ENCODE measurements at places on chromosomes 2 and 18.

DNA sequence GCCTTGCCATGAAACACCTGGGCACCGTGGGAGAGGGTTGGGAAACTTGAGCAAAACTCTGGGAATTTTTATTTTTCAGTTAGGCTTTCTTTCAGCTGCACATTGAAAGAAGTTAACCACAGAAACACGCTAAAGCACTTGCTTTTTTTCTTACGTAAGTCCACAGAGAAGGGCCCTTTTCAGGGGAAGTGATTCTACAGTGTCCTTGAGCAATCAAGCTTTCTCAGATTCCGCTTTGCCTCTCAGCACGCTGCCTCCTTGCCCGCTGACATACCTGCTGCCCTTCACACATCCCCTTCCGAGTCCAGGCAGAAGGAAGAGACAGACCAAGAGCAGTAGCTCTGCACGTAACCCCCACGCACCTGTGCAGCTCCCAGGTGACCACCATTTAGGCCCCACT is 135.5 kb upstream of the MYT1L start:
- DNase-seq = no peak

GRCh38 chr2:226877491-226877890 is 41.6 kb downstream of the RHBDD1 start:
- DNase-seq = no peak

DNA sequence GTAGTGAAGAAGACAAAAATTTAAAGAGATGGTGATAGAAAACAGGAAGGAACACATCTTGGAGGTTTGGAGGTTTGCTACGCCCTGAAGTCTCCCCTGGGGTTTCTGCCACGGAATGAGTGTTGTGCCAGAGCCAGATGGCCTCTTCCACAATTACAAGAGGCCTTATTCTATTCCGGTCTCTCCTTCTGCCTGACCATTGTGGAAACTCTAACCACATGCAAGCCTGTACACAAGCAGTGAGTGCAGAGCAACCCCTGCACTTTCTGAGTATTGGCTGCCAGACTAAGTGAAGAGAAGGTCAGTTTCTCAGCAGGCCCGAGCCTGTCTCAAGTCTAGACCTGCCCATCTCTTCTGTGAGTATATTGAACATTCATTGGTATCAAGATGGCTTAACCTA is 22.7 kb upstream of the MYO1B start:
- DNase-seq = no peak

- no peak for DNase-seq
Observed at GRCh38 chr2:181163139-181163538, 182.7 kb downstream of the UBE2E3 start.

- no peak for DNase-seq
Observed at GRCh38 chr2:10048501-10049171, 5.3 kb downstream of the KLF11 start.

DNA sequence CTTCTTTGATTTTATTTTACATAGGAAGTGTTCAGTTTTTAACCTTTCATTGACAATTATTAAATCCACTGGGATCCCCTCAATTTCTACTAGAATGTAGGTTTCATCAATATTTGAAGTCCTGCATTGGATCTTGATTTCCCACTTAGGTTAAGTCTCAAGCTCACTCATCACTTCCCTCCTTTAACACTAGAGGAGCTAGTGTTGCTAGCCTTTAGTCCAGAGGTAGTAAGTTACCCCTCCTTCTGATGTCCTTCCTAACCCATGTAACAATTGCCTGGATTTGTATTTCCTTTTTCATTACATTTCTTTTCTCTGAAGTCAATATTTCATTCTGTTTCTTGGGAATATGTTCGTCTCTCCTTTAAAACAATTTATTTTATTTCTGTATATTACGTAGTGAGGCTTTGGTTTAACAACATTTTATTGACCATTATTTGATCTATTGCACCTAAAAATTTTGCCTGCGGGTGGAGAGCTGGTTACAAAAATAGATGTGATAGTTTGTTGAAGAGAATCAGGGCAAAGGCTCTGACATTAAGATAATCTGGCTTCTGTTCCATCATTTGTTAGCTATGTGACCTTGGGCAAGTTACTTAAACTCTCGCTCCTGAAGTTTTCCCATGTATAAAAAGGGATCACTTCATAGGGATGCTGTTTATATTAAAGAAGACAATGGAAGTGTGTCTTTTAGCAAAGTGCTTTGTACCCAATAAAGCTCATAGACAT is 833.0 kb downstream of the SLC4A3 start:
- DNase-seq = no peak

DNA sequence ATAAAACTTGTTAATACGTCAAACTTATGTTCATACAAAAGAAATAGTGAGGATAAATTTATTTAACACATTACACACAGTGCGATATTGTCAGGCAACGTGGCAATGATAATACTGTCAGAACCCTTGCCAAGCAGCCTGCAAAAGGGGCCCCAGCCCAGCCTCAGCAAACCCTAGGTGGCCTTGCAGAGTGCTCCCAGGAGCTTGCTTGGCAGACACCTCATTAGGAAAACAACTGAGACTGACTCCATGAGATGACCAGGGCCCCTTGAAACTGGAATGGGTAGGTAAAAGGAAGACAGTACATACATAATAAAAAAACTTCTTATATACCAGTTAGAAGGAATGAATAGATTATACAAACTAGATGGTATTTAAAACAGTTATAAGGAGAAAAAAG is 136.6 kb upstream of the EPC2 start:
- DNase-seq = no peak

GRCh38 chr2:165274698-165275097 is 35.5 kb downstream of the SCN2A start:
- no peak for DNase-seq

GRCh38 chr2:13462464-13462863 is 745.7 kb downstream of the TRIB2 start:
- no peak for DNase-seq

- no peak for DNase-seq
Observed at GRCh38 chr2:16604236-16604635, 61.4 kb downstream of the CYRIA start.

- no peak for DNase-seq
Observed at GRCh38 chr2:221629468-221629867, 57.4 kb upstream of the EPHA4 start.

DNA sequence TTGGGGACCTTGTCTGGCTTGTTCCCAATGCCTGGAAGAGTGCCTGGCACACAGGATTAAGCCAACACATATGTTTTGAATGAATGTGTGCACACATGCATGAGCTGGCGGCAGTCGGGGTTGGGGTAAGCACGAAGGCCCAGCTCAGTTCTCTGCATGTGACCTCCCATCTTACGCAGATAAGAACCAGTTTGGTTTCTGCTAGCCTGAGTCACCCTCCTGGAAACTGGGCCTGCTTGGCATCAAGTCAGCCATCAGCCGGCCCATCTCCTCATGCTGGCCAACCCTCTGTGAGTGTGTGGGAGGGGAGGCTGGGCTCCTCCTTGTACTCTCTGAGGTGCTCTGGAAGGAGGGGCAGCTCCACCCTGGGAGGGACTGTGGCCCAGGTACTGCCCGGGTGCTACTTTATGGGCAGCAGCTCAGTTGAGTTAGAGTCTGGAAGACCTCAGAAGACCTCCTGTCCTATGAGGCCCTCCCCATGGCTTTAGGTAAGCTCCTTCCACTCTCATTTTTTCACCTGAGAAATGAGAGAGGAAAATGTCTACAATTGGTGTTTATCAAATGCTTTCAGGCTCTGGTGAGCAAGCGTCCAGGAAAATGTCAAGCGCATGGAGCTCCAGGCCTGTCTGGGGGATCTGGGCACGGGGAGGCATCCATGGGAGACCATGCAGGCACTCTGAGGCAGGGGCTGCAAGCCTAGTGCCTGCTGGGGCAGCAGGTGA is 9.7 kb upstream of the IL1RN start:
- no peak for DNase-seq

GRCh38 chr2:119263025-119263424 is 39.4 kb downstream of the STEAP3 start:
- DNase-seq = no peak

DNA sequence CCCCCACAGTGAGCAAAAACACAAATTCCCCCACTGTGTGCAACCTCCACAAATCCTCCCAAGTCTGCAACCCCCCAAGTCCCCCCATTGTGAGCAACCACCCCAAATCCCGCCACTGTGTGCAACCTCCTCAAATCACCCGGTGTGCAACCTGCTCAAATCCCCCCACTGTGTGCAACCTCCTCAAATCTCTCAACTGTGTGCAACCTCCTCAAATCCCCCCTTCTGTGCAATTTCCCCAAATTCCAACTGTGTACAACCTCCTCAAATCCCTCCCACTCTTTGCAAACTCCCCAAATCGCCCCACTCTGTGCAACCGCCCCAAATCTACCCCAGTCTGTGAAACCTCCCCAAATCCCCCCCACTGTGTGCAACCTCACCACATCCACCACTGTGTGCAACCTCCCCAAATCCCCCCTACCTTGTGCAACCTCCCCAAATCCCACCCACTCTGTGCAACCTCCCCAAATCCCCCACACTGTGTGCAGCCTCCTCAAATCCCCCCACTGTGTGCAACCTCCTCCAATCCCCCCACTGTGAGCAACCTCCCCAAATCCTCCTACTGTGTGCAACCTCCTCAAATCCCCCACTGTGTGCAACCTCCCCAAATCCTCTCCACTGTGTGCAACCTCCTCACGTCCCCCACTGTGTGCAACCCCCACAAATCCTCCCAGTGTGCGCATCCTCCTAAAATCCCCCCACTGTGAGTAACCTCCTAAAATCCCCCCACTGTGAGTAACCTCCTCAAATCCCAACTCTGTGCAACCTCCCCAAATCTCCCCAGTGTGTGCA is 115.2 kb downstream of the TPO start:
- DNase-seq = no peak

DNA sequence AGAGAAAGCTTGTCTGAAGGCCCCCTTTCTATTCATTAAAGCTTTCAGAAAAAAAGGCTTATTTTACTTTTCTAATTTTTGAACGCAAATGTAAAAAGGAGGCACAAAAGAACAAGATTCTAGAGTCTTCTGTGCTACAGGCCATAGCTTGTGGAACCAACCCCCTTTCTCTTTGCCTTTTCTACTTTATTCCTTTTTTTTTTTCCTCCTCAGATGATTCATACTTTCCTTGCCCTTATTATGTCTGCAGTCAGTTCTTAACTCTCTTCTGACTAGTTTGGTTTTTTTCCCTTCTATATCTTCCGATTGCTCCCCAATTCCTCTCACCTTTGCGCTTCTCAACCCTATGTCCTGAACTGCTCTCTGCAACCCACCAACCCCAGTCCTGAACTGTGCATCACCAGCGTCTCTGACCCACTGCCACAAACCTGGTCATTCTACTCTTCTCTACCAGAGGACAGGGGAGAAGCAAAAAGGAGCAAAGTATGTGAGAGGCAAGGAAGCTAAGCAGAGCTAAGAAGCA is 56.9 kb upstream of the WIPF1 start:
- no peak for DNase-seq

DNA sequence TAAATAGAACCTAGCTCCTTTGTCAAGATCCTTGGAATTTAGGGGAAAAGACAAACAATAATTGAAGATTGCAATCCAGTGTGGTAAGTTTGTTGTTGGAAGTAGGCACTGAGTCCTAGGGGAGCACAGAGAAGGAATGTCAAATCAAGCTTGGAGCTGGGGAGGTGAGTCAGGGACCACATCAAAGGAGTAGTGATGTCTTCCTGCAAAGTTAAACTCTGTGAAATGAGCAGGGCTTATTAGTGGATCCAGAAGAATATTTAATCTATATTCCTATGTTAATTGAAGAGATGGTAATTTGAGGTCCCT is 41.7 kb upstream of the NABP1 start:
- no peak for DNase-seq

GRCh38 chr2:158724803-158725381 is 70.2 kb upstream of the DAPL1 start:
- DNase-seq = no peak

DNA sequence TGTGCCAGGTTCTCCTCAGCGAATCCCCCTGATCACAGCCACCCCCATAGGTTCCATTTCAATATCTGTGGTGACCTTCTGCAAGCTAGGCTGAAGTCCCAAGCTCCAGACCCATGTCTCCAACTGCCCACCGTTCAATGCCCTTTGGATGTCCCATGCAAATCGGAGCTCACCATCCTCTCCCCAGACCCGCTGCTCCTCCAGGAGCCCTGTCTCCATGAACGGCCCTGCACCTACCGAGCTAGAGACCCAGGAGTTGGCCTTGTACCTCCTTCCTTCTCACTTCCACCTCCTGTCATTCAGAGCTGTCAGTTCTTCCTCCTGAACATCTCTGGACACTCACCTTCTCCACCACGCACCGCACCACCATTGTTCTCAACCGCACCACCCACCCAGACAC is 1.0 kb upstream of the FAHD2A start:
- DNase-seq = no peak

DNA sequence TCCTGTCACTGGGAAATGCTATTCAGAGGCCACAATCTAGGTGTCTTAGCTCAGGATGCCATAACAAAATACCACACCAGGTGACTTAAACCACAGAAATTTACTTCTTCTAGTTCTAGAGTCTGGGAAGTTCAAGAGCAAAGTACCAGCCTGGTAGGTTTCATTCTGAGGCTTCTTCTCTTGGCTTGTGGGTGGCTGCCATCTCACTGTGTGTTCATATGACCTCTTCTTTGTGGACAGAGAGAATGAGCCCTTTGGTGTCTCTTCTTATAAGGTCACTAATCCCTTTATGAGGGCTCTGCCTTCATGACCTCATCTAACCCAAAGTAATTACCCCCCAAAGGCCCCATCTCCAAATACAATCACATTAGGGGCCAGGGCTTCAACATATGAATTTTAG is 57.3 kb downstream of the RHOB start:
- no peak for DNase-seq
